ENCODE measurements at places on chromosomes 11 and 22.

GRCh38 chr22:26892166-26893041 lies 235.0 kb downstream of the MIAT start:
- DNase-seq = no peak

- DNase-seq = no peak
Observed at GRCh38 chr22:40547729-40548143, 88.8 kb downstream of the MRTFA start.

DNA sequence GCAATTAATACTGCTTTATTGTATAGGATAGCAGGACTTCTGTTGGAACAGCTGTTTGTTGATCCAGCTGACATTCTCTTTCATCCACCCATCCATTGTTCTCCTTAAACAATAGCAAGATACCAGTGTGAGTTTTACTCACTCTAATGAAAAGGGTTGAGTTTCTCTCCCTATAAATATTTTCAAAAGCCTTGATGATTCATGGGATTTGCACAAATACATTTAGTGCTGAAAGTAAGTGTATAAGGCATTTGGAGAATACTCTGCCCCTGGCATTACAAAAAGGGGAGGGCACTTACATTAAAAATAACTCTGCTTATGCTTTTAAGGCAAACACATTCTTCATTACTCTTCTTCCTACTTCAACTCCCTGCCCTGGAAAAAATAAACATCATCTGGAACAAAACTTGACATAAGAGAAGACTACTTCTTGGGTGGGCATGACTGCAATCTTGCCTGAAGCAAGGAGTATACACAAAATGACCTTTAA lies 634.9 kb downstream of the METTL15 start:
- no peak for DNase-seq

GRCh38 chr11:27663326-27663725 lies 36.9 kb downstream of the BDNF start:
- no peak for DNase-seq

DNA sequence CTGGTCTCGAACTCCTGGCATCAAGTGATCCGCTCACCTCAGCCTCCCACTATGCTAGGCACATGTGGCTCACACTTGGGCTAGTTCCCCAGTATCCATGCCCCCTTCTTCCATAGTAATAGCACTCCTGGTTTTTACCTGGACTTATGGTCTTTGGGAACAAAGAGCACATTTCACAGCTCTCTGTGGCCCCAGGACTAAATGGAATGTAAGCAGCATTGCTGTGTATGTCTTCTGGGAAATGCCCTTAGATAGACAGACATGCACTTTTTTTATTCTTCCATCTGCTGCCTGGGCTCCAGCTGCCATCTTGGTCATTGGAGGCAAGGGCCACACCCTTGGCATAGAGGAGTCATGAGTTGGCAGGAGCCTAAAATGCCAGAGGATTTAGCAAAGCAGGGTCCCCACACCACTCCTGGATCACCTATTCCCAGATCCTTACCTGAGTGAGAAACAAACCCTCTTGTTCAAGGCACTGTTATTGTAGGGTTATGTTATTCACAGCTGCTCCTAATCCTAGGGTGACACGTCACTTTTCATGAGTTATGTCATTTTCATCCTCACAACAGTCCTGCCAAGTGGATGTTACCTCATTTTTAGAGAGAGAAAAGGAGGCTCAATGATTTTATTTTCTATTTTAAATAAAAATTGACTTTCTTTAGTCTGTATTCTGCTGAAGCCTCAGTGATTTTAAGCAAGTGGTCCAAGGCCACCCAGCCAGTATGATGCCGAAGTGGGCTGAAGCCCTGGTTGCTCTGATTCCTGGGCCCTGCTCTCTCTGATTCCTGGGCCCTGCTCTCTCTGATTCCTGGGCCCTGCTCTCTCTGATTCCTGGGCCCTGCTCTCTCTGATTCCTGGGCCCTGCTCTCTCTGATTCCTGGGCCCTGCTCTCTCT lies 15.7 kb upstream of the GDPD5 start:
- DNase-seq = no peak

DNA sequence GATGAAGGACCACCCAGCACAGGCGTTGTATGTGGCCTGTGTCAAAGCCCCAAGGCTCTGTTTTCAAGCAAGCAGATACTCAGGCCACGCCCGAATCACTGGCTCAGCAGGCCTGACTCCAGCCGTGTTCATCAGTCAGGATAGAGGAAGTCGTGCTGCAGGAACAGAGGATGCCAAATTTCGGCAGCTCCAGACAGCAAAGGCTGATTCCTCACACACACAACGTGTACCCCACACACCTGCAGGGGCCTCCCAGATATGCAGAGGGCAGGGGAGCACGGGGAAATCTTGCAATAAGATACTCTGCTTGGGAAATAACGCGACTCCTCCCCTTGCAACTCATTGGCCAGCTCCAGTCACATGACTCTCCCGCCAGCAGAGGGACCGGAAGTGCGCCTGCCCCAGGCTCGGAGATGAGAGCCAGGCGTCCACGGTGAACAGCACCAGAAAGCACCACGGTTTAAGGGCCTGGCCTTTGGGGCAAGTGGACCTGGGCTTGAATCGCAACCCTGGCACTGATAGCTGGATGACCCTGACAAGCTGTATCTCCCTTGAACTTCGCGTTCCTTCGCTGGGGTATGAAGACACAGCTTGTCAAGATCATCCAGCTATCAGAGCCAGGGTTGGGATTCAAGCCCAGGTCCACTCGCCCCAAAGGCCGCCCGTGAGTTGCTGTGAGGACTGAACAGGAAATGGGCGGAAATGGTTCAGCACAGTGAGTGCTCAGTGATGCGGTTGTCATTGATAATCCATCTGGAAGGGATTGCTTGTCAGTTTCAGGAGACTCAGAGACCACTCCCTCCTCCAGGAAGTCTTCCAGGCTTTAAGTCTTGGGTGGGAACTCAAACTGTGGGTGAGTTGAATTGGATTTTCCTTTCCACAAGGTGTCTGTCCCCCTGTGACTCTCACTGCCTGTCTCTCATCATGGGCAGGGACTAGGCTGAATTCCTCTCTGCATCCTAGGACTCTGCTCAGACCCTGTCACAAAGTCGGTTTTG lies 88.5 kb downstream of the MYEOV start:
- peak; percentile 2 for DNase-seq

DNA sequence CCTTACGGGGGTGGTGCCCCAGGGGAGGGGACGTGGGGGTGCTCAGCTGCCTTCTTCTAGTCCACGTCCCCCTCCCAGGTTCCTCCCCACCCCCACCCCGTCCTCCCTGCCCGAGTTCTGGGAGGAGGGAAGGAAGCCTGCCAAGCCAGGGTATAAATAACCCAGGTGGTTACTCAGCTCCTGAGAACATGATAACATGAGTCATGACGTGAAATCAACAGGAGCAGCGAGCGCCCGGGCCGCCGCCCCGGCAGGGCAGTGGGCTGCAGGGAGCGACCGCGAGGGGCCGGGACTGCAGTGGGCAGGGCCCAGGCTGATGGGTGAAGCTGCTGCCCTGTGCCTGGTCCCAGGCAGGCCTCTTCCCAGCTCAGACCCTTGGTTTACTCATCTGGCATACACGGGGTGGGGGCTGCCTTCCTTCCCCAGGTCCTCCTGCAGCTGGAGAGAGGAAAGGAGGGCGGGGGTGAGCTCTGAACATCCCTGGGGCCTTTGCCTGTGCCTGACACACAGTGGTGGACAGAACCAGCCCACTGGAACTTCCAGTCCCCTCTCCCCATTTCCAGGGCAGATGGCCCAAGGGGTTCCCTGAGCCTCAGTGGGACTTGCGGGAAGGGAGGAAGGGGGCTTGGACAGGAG lies 8.8 kb upstream of the PDGFB start:
- no peak for DNase-seq

DNA sequence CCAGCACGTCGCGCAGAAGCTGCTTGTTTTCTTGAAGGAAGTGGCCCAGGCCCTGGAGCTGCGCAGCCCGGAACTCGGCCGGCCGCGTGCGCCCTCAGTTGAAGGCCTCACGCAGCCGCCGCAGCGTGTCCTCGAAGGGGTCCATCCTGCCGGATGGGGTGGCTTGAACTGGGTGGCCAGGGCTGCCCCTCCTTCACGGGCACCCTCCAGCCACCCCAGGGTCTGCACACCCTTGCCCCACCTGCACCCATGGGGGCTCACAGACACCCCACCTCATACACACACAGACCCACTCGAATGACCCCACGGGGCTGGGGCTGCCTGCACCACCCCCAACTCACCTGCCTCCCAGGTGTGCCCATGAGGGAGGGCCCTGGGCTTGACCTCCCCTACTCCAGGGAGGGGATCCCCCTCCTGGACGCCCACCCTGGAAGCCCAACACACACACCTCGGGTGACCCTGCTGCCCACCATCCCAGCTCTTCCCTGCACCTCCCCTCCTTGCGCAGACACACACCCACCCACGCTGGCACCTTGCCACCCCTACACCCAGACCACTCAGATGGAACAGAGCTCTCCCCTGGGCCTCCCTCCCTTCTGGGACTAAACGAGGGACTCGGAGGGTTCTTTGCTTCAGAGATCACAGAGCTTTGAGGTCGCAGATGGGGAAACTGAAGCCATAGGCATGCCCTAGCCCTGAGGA lies 6.8 kb downstream of the ALDH3B2 start:
- no peak for DNase-seq
